Thyroid gland (tissue), 4 donors: ENCODE measurements at places on chromosomes 16 and 17. TPM values are rescaled to one million over a fixed set of nuclear protein-coding genes. Genes with fewer than 3 reads are reported as not detected.

The ABCC11 gene
- total RNA-seq = not detected

The IRF8 gene
- 14.6 TPM for total RNA-seq

The PPM1E gene
- 0.13 TPM for total RNA-seq

The SALL1 gene
- 23.0 TPM for total RNA-seq

The NR1D1 gene
- 3.4 TPM for total RNA-seq

The KCNH4 gene
- not detected for total RNA-seq

The MEIOB gene
- total RNA-seq = not detected

The UBALD1 gene
- 9.3 TPM for total RNA-seq

The NGFR gene
- 34.0 TPM for total RNA-seq
